ENCODE measurements at places on chromosomes 4 and X.

- DNase-seq: no peak
These were observed 124.4 kb downstream of the CHRDL1 start for GRCh38 chrX:110671068-110671803.

DNA sequence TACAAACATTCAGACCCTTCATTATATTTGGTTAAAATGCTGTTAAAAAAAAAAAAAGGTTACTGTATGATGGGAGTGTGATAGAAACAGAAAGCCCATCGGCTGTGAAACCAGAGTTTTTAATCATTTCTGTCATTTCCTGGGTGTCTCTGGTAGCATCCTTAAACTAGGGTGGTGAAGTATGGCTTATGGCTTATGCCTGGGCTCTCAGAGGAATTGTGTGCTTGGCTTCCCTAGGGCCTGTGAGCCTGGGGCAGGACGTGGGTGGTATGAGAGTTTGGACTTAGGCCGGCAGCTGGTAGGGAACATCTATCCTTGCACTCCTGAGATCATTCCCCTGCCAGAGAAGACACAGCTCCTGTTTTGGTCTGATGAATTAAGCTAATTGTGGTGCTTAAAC lies 52.2 kb downstream of the DCUN1D4 start:
- no peak for DNase-seq

DNA sequence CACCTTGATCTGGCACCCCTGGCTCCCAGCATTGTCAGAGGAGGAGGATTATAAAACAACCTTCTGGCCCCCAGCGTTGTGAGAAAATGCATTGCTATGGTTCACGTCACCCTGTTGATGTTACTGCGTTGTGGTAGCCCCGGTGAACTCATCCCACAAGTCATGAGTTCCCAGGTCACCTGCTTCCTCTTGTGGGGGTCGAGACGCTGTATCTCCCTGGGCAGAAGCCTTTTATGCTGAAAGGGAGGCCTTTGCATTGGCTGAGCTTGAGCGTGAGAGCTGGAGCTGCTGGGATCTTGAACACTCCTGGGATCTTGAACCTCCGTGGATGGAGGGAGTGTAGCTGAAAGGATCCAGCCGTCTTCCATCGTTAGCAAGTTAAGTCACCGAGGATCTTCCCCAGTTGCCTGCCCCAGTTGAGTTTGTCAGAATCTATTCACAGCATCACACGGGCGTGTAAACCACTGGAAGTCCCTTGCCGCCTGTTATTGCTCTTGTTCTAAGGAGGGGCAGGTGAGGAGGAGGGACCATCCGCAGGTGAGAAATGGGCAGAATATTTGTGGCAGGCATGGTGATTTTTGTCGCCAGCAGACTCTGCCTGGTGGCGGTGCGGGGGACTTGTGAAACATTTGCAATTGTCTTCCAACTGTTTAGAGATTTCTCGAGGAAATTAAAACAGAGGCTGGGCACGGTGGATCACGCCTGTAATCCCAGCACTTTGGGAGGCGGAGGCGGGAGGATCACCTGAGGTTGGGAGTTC lies 299.9 kb downstream of the ASMT start:
- DNase-seq: no peak

DNA sequence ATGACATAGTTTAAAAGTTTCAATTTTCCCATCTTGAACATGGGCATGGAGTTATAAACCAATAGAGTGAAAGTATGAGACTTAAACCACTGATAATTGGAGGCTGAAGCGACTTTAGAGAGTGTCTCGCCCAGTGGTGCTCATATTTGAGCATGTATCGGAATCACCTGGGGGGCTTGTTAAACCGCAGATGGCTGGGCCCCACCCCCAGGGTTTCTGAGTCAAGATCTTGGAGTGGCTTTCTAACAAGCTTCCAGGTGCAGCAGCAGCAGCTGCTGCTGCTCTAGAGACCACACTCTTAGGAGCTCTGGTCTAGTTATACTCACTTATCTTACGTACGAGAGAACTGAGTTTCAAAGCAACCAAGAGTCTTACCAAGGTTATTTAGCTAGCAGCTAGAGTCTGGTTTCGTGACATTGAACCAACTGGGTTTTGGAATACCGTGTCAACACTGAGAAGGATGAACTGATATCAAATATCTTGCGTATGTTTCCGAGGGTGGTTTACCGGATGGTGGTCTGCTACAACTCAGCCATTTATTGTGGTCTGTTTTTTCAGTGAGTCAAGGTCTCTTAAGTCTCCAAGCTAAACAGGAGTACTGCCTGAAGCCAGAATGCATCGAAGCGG lies 5.9 kb downstream of the PHEX start:
- no peak for DNase-seq

DNA sequence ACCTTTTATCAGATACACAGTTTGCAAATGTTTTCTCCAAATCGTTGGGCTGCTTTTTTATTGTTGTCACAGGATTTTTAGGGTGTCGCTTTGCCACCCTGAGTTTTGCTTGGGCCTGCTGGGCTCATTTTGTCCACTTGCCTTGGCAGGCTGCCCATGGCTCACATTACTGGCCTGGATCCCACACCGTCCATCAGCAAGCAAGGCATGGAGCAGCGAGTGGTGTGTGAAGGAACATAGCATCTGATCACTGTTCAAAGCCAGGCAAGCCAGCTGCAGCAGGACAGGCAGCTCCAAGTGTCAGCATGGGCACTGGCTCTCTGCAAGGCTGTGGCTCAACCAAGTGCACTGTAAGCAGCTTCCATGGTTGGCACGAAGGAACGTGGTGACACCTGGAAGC lies 261.4 kb upstream of the TECRL start:
- no peak for DNase-seq

DNA sequence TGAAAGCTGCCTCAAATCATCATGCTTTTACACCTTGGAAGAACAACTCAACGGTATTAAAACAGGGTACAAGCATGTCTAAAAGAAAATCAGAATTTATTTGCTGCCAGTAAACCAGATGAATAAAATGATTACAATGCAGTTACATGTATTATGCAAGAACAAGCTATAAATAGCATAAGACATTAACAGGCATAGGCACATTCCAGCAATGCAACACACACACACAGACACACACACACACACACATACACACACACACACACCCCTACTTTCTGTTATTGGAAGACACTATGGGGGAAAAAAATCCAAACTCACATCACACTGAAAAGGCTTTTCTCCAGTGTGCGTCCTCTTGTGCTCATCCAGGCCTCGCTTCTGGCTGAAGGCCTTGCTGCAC lies 212.5 kb downstream of the PRDM5 start:
- no peak for DNase-seq

DNA sequence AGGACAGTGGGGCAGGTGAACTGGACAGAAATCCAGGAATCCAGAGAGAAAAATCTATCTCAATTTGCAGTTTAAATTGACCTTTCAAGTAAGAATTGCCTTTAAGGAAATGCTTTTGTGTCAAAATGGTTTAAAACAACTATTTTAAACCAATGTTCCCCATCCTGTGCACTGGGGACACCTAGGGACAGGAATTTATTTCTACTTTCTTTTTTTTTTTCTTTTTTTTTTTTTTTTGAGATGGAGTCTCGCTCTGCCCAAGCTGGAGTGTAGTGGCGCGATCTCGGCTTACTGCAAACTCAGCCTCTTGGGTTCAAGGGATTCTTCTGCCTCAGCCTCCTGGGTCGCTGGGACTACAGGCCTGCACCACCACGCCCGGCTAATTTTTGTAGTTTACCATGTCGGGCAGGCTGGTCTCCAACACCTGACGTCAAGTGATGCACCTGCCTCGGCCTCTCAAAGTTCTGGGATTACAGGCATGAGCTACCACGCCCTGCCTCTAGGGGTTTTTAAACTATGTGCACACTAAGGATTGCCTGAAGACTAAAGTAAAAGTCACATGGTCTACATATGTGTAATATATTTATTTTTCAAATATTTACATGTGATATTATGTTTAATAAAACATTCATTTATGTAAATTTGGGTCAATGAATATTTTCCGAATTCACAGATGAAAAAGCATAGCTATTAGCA lies 1213.4 kb downstream of the STIM2 start:
- no peak for DNase-seq

DNA sequence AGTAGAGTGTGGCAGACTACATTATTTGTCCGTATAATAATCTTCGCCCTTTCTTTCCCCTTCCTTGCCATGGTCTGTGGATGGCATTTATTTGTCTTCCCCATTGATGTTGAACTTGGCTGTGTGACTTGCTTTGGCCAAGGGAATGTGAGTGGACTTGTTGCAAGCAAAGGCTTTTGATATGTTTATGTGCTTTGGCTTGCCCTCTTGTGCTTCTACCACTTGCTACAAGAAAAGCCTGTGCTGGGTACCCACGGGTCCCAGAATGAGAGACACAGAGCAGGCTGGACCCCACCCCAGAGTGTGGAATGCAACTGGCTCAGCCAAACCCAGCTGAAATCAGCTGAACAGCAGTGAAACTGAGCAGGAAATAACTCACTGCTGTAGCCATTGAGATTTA lies 63.0 kb downstream of the FAM184B start:
- DNase-seq: no peak

GRCh38 chrX:150842198-150842685 lies 56.2 kb downstream of the CD99L2 start:
- no peak for DNase-seq
